ENCODE measurements at places on chromosomes 16 and 17.

DNA sequence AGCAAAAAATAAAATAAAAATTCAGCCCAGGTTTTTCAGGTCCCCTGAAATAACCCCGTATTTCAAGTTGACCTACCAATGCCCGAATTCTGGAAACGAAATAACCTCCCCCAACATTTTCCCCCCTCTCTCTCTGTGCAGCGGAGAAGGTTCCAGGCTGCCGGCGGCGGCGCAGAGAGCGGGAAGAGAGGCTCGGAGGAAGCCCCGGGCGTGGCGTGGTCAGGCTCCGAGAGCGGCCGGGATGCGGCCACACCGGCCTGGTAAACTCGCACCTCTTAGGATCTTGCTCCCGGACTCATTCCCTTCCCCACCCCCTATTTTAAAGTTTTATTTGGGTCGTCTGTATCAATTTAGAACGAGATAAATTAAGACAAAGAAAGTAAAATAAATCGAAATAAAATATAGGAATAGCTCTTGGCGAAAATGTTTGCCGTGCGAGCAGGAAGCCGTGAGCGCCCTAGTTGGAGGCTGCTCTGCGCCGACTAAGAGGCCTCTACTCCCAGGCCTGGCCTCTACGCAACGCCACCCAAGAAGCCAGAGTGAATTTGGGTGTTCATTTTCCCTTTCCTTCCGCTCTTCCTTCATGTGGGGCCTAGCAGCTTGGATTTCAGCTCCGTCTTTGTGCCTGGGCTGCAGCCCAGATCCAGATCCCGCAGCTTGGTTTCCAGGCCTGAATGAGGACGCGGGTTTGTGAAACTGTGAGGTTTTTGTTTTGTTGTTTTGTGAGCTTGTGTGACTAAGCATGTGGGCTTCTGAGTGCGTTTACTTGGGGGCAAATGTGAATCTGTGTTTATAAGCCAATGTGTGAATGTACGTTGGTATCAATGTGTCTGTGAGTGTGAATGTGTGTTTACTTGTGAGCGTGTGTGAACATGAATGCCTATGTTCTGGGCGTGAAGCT is 1.5 kb upstream of the HOXB6 start:
- DNase-seq, result no peak

- DNase-seq, result no peak
Observed at GRCh38 chr16:69775563-69775962, 13.4 kb downstream of the WWP2 start.

- no peak for DNase-seq
Observed at GRCh38 chr16:14668556-14669223, 25.4 kb downstream of the PLA2G10 start.

DNA sequence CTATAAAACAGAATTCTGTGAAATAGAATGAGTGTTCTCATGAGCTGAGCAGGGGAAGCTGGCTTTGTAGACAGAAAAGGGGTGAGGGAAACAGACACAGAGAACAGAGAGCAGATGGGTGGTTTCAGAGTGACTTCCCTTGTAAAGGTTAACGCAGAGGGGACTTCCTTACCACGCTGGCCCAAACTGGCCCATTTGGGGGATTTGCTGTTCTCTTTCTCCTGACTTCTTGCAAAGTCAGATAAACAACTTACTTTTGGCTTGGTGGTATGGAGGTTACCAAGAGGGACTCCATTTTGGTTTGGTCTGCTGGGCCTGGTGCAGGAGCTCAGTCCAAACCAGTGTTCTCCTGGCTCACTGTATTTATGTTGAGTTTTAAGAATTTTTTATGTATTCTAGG is 48.4 kb downstream of the SEC14L1 start:
- DNase-seq, result peak; percentile 34

GRCh38 chr17:80284631-80285030 is 24.0 kb downstream of the RNF213 start:
- DNase-seq, result no peak

DNA sequence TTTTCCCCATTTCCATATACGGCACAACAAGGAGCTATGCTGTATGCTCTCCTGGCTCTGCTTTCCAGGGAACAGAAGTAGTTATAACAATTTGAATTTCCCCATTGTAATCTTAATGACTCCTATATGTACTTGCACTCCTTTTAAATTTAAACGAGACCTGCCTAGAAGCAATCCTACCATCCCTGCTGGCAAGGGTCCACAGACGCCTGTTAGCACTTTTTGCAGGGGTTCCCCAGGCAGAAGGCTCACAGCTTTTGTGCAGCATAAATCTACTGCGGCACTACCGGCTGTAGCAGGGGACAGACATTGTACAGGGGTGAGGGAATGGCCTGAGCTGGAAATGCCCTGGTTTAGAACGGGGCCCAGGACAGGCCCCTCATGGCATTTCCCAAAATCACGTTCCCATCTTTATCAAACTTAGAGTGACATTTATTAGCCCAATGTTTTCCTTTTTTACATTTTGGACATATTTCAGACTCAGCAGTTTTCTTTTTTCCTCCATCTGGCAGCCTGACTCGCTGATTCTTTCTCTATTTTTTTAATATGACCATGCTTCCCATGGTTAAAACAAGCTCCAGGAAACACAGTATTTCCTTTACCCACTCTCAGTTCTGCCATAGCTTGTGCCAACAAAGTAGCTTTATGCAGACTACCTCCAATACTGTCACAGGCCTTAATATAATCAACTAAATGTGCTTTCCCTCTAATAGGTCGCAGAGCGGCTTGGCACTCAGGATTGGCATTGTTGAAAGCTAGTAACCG is 35.4 kb upstream of the USP22 start:
- DNase-seq, result no peak

- DNase-seq, result no peak
Observed at GRCh38 chr17:57415751-57416207, 159.5 kb downstream of the MSI2 start.

GRCh38 chr16:21694609-21695008 is 30.8 kb downstream of the OTOA start:
- DNase-seq, result no peak
